NCI-H1105 (cell line): ENCODE measurements at places on chromosomes 12 and 14.

DNA sequence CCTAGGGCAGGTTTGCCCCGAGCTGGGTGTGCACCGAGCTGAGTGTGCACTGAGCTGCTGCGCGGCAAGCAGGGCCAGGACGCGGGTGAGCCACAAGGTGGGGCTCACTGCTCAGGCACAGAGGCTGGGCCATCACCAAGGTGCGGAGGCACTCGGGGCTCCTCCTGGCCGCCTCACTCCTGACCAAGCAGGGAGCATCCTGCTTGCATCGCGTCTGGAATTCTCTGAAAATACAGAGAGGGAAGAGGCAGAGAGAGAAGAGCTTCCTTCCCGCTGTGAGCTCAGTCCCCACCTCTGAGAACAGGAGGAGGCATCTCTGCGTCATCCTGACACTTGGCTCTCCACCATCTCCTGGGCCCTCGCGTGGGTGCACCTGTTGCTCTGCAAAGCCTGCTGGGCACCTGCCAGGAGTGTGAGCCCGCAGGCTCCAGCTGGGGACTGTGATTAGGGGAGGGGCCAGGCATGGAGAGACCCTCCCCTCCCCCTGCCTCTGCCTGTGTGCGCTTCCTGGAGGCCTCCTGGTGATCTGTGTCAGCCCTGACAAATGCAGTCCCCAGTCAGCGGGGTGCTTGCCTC lies 116.3 kb downstream of the GLT1D1 start:
- DNase-seq: peak; percentile 97

GRCh38 chr14:33951183-33951840 lies 438 bp upstream of the EGLN3 start:
- no peak for DNase-seq

DNA sequence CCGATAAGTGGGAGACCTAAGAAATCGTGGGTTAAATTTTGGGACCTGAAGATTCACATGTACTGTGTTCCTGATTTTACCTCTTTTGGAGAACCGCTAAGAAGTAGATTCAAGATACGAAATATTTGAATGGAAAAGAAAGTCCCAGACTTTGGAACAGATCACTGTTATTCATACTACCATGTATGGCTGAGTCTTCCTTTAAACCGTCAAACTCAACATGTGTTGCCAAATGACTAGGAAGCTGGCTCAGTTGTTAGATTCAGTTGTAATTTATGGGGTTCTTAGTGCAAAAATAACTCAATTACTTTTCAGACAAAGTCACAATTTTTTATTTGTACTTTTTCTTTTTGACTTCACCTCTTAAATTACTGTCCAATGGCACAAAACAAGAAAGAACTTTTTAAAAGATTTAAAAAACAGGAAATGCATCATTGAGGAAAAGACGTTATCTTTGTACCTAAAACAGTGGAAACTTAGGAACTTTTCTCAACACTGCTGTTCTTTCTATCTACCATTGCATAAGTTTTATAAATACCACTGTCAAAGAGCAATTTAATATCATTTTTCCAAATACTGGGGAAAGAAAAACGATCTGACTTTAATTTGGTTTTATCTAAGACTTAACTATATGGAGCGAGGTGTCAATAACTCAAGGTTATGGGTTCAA lies 15.7 kb downstream of the RERG start:
- DNase-seq: no peak

- DNase-seq: no peak
These were observed 86.6 kb downstream of the KDM2B start for GRCh38 chr12:121494093-121494787.

- DNase-seq: no peak
These were observed 890 bp downstream of the AVPR1A start for GRCh38 chr12:63149909-63150712.

- DNase-seq: no peak
These were observed 486.4 kb downstream of the TMTC2 start for GRCh38 chr12:83172866-83173649.

GRCh38 chr14:93430315-93431035 lies at the start of gene UNC79:
UNC79 (plus strand) TSS chr14:93430939; CDS start chr14:93431030, 91 bp downstream.
- DNase-seq: peak; percentile 86

GRCh38 chr14:50093496-50093895 lies 22.9 kb downstream of the VCPKMT start:
- DNase-seq: no peak

- no peak for DNase-seq
These were observed 94.0 kb upstream of the RMST start for GRCh38 chr12:97368462-97369163.

DNA sequence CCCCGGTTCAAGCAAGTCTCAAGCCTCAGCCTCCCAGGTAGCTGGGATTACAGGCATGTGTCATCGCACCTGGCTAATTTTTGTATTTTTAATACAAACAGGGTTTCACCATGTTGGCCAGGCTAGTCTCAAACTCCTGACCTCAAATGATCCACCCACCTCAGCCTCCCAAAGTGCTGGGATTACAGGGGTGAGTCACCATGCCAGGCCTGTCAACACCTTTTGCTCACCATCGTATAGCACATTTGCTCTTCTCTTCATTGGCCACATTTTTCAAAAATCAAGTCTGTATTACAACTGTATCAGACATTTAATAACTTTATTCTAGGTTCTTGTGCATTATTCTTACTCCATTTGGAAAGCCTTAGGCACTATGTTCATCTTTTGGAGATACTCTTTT lies 50.3 kb downstream of the BCAT1 start:
- DNase-seq: no peak

DNA sequence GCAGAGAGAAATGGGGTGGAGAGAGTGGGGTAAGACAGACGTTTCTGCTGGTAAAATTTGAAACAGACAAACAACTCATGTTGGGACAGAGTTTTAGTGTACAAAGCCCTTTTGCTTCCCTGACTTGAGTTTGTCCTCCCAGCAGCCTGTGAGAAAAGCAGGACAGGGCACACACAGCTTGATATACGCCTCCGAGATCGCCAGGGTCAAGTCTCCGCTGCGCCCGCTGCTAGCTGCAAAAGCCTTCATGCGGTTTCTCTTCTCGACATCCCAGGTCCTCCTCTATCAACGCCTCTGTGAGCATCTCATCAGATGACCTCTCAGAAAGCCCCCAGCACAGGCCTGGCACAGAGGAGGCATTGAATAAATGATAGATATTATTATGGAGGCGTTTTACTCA lies 9.4 kb upstream of the BCL11B start:
- DNase-seq: no peak

DNA sequence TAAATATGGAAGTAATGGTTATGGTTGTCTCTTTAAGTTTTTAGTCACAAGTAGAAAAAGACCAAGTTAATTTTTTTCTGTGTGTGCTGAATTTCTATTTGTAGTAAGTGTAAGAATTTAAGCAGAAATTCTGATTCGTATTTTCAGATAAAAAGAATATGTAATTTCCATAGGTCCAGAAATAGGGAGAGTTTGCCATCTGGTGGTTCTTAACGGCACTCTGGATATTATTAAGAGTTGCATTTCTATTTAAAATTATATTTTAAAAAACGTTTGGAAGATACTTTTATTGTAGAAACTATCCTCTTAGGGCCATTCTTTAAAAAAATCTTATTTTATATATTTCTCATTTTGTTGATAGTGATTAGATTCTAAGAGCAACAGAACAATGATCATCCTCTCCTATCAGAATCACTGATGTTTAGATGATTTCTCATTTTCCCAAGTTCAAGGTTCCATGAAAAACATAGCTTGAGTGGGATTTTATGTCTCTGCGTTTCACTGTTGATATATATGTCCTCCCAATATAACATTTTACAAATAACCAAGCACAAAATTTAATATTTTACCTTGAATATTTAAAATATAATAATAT lies 88.3 kb downstream of the LRRK2 start:
- DNase-seq: no peak

DNA sequence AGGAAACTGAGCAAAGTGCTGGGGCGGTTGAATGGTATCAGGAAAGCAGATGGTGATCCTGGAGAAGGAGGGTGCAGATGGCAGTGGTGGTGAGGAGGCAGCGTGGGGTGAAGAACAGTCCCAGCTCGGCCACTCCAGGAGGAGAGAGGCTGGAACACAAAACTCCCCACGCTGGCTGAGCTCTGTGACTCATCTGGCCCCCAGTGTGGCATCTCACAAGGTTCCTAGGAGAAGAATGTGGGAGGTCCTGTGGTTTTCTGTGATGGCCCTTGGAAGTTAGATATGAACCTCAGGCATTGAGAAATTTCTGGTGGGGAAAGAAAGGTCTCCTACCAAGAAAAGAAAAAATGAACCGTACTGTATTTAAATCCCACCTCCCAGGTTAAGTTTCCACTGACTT lies 8.0 kb upstream of the NRXN3 start:
- no peak for DNase-seq

- DNase-seq: peak; percentile 98
These were observed 14.0 kb upstream of the TBPL2 start for GRCh38 chr14:55454264-55455002.
